NB4 (cell line): ENCODE measurements at places on chromosomes 12 and 14.

GRCh38 chr12:10719482-10719881 lies 3.6 kb downstream of the YBX3 start:
- no peak for DNase-seq

GRCh38 chr12:124881123-124881522 lies 17.5 kb upstream of the SCARB1 start:
- peak; percentile 72 for DNase-seq

DNA sequence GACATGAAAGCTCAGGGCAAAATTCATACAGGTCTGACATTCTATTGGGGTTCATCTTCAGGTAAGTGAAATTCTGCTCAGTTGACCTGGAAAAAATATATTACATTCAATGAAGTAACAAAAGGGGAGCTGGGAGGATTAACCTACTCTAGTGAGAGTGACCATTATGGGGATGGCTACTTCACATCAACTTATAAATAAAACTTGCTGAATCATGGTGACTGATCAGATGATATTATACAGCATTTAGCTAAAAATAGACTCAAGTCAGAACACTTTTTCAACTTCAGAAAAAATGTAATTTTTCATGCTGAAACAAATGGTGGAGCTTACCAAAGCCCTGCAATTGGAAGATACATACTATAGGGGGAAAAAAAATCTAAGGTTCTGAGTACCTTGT lies 800.2 kb downstream of the FSCB start:
- DNase-seq, result no peak

DNA sequence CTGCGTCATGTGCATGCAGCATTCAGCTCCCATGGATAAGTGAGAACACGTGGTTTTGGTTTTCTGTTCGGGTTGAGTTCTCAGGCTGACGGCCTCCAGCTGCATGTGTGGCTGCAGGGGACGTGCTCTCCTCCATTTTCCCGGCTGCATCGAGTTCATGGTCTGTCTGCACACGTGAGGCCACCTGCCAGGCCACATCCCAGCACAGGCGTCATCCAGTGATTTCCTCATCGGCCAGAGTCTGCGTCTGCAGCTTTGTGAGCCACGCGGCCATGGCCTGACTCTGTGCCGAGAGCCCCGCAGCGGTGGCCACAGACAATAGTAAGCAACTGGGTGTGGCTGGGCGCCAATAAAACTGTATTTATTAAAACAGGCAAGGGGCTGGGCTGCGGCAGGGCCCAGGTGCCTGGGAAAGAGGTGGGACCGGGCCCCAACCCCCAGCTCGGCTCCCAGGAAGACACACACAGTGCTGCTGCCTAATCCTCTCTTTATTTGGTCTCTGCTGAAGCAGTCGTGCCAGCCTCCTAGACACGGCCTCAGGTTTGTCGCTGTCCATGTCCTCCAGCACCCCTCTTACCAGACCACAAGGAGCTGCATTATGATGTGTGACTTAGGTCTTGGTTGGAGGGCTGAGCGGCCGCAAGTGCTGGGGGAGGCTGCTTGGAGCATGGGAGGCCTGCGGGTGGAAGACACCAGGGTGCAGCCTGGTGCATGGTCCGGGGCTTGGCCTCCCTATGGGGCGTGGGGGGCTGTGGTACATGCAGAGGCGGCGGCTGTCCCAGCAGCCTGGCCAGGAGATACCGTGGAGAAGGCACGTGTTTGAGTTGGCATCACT lies 52.0 kb downstream of the NOC4L start:
- no peak for DNase-seq

GRCh38 chr14:104559028-104559803 lies 20.3 kb upstream of the C14orf180 start:
- no peak for DNase-seq

GRCh38 chr12:66903782-66904396 lies 225.0 kb upstream of the GRIP1 start:
- no peak for DNase-seq

- no peak for DNase-seq
Observed at GRCh38 chr14:105742531-105742848, 216.1 kb downstream of the TMEM121 start.

DNA sequence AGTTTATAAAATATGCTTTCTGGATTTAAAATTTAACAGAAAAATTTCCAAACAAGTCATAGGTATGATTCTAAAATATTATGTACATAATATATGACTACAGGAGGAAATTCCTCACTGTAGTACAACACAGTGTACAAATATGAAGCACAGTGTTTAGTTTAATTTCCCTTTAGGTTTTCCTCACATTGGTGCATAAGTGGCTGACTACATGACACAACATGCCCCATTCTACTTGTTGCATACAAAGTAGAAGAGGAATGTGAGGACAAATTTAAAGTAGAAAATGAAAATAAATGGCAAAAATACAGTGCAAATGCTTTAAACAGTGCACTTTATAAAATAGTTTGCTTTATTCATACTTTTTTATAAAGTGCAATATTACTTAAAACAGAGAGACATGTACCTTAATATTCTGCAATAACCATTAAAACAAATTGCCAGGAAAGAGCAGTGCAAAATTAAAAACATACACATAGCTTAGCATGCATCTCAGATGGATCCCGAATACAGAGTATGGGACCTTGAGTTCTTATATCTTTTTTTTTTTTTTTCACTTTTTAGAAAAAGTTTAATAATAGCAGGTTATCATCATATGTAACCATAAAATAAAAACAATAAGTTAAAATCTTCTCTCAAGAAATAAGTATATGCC lies 54.8 kb upstream of the TTC7B start:
- no peak for DNase-seq

DNA sequence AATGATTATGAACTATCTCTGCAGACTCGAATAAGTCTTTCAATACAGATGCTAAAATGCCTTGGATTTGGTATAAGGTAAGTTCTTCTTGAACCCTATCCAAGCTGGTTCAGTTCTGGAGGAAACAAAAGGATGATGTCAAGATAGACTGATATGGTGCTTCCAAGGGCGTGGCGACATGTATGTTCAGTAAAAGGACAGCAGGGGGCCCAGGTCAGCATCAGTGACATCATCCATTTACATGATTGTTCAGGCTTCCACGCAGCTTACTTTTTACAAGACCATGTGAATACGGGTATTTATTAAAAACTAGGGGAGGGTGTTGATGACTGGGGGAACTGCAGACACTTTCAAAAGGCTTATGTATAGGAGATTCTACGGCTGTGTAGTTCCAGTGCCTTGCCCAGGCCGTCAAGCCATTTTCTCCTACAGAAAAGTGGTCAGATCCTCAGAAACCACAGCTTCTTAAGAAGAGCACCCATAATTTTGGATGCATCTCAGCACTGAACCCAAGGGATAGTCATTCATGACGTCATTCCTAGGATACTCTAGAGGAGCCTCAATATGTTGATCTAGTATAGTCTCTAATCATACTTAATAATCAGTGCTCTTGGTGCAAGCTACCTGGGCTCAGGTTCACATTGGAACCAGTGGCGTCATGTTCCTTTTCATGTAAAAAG lies 527.7 kb downstream of the FUT8 start:
- DNase-seq, result peak; percentile 44

DNA sequence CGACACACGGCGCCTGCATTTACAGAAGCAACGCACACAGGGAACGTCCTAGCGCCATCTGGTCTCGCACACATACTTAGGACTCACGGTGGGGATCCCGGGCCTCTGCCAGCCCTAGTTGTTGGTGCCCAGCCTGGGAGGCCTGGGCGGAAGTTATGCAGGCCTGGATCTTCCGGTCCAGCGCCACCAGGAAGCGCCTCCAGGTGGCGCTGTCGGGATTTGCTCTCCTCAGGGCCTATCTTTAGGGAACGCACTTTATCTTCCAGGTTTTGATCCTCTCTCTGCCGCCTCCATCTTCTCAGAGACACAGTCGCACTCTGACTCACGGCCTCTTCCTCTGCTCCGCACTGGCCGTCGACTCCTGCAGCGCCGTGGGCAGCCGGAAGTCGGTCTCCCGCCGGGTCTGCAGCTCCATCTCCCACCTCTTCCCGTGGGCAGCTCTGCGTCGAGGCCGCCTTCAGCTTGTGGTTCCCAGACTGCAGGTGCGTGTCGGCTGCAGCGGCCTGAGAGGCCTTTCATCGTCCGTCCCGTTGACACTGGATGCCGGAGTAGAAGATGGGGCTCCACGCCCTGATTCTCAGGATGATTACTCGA lies 760.4 kb downstream of the TMEM121 start:
- peak; percentile 26 for DNase-seq

- peak; percentile 88 for DNase-seq
Observed at GRCh38 chr12:16573398-16574077, 32.4 kb downstream of the LMO3 start.

DNA sequence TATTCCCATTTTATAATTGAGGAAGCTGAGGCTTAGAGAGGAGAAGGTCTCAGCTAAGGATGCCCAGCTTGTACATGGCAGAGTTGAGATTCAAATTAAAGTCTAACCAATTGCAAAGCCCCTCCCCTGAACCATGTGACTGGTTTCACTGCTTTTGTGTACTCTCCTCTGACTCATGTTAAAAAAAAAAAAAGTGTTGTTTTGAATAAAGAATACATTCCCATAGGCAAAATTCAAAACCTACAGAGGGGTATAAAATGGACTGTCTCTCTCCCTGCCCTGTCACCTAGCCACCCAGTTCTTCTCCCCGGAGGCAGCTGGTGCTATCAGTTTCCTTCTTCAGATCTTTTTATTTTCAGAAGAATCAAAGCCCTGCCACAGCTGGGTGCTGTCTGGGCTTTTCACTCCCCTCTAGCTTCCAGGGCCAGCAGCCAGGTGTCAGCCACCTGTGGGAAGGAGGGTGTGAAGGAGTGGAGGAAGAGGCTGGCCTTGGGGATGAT lies 5.4 kb downstream of the PSMD9 start:
- no peak for DNase-seq

DNA sequence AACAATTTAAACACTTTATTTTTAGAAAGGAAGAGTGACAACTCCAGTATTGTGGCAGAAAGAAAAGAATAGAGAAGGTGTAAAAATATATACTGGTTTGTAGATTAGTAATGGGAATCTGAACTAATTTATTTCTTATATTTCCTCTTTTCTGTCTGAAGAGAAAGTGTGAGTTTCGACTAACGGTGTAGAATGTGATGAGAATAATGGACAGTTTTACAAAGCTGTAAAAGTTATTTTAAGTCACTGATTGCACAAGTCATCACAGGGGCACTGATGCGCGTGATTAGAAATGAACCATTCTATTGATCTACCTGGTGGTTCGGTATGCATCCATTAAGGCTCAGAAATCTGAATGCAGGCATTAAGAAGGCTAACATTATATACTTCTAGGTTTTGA lies 158.5 kb upstream of the ATXN7L3B start:
- DNase-seq, result no peak

DNA sequence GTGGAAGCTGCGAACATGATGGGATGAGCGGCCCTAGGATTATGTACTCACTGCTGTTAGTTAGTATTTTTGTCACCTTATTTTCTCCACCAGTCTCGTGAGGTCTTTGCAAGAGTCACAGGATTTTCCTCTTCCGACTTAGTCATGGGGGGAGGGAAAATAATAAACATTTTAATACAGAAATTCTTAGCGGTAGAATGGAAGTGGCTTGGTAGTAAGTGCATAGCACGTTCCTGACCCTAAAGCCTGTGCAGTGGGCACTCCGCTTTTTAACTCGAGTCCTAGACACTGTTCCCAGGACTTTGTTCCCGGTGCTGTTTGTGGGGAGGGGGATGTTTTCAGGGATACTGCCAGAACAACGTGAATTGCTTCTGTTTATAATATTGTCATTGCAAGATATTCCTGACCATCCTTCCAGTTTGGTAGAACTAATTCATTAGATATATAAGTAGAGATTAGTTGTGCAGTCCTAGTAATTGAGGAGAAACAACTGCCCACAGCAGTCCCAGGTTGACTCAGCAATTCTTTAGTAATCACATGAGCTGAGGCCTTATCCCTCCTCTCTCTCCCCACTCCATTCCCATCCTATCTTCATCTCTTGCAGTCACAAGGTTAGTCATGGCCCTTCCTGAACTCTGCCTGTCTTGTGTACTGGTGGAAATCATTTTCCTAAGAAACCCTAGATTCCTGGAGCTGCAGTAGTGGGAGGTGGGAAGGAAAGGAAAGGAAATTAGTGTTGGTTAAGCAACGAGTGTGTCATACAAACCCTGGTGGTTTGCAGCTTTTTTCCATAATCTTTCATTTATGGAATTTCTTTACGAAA lies 799 bp downstream of the SLC38A6 start:
- DNase-seq, result peak; percentile 25

DNA sequence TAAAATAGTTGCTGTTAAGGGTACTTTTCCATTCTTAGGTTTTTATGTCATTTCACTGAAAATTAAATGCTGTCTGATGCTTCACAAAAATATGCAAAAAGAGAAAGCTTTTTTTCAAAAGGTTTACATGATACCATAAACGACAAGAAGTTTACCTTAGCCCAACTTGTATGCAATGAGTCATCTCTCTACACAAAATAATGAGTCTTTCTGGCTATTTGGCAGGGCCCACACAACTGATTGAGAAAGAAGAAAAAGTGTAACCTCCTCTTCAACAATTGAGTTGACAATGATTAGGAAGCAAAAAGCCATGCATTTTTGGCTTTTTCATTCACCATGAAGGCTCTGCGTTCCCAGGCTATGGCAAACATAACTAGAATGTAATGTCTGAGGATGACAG lies 165.4 kb upstream of the CPNE8 start:
- DNase-seq, result no peak

DNA sequence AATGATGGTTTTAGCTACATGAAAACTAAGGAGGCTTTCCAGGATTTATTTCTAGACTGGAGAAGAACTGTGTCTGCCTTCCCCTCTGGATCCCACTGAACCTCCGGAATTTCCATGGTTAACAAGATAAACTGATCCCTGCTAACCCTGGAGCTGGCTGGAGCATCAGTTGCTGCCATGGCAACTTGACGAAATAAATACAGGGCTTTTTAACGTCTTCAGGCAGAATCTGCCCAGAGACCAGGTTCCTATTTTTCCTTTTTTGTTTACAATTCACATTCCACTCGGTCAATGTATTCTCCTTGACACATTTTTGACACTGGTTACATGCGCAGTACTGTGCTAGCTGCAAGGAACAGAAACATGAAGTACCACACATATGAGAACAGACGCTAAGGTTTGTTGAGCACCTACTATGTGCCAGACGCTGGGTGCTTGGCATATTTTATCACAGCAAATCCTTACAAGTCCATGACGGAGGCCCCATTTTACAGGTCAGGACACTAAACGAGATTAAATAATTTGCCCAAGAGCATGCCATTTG lies 1.7 kb downstream of the C14orf132 start:
- no peak for DNase-seq

GRCh38 chr12:87231818-87232217 lies 797.4 kb downstream of the C12orf50 start:
- no peak for DNase-seq

DNA sequence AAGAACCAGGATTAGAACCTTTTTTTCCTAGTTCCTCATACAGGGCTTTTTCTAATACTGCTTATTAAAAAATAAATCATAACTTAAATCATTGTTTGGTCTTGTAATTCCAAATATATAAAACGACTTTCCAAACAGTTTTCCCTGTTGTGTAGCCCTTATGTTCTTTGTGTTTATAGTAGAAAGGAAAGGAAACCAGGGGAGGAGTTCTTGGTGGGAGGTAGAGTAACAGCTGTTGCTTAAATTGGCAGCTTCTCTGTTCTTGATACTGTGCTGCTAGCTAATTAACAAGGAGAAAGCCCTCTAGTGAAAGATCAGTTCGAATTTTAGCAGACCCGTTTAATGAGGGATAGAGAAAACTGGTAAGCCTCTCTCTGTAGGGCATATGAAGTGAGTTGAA lies 15.0 kb downstream of the SRP54 start:
- DNase-seq, result no peak

- DNase-seq, result peak; percentile 51
Observed at GRCh38 chr12:93376436-93377251, 1.1 kb upstream of the NUDT4 start.

- no peak for DNase-seq
Observed at GRCh38 chr12:26668230-26668629, 164.8 kb downstream of the ITPR2 start.

GRCh38 chr12:7303230-7303629 lies 642 bp upstream of the ACSM4 start:
- no peak for DNase-seq
